ENCODE measurements at places on chromosomes 4 and X. TPM values are rescaled to one million over a fixed set of nuclear protein-coding genes. Genes with fewer than 3 reads are reported as not detected.

TCEAL6 gene
- 36.8 TPM for total RNA-seq

- no peak for DNase-seq
Measured at GRCh38 chr4:4990857-4991540, 28.3 kb downstream of the CYTL1 start.

PLCXD1 gene
- 20.8 TPM for total RNA-seq

GRCh38 chrX:20857746-20858145, 516.5 kb upstream of the CNKSR2 start:
- no peak for DNase-seq

DNA sequence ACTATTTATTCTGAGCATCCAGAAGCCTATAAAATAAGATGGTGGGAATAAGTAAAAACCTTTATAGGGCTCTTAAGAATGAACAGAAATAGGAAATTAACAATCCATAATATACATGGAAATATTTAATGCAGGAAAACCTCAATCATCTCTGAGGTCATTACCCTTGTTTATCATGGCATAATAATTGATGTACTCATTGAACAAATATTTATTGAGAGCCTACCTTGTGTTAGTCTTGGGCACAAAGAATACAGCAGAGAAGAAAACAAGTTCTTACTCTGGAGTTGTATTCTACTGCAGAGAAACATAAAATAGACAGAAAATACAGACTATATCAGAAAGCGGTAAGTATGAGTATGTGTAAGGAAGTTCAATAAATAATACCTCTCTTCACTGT, 167.2 kb downstream of the COX18 start:
- no peak for DNase-seq

DNA sequence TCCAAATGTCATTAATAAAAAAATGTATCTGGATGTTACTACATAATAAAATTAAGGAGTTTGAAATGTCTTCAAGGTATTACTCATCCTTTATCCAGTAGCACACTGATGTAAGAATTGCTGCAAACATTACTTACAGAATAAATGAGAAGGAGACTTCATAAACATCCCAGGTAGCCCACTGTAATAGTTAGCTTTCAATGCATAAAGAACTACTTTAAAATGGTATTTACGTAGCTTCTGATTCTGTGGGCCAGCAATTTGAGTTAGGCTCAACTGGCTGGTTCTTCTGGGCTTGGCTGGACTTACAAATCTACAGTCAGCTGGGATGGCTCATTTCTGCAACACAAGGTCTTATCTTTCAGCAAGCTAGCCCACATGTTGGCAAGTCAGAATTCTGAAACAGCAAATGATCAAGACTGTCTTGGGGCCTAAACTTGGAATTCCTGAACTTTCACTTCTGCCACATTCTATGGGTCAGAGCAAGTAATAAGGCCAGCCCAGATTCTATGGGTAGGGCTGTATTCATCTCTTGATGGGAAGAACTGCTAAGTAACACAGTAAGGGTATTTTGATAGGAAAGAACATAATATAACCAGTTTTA, 522.5 kb downstream of the IQCM start:
- no peak for DNase-seq

DNA sequence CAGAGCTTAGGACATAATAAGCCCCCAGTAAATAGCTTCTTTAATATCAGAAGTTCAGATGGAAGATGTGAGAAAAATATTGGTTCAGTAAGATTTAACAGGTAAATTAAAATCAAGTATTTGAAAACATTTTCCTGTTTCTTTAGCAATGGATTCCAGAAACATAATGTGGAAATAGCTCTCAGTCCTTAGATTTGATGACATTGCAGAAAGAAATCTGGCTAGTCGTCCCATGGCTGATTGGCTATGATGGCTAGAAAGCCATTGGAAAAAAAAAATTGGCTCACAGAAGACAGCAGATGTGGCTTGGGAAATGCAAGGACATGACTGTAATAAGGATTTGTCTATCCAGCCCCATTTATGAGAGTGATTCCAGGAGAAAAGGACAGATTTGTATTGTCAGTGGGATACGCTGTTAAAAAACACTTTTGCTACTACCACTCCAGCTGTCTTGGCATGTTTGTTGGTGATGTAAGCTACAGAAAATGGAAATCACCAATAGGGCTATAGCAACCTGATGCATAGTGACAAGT, 78.3 kb downstream of the AR start:
- DNase-seq, result no peak

MSANTD1 gene
- 4.4 TPM for total RNA-seq

DNA sequence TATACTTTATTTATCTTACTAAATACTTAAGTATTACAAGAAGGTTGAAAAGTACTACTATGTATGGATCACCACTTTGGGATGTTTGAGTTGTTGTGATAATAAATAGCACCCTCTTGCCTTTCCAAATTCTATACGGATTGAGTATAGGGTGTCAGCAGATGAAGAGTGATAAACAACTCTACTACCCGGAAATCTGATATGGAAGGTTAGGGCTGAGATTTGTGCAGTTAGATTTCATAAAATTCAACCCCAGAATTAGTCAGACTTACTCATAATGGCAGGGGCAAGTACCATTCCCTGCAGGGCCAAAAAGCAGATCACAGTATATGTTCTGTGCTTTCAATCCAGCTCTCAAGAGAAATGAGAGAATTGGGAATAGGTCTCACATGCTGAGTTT, 1008.9 kb upstream of the PCDH7 start:
- no peak for DNase-seq

GRCh38 chr4:107863850-107864371, 39.2 kb downstream of the SGMS2 start:
- DNase-seq, result peak; percentile 32

DNA sequence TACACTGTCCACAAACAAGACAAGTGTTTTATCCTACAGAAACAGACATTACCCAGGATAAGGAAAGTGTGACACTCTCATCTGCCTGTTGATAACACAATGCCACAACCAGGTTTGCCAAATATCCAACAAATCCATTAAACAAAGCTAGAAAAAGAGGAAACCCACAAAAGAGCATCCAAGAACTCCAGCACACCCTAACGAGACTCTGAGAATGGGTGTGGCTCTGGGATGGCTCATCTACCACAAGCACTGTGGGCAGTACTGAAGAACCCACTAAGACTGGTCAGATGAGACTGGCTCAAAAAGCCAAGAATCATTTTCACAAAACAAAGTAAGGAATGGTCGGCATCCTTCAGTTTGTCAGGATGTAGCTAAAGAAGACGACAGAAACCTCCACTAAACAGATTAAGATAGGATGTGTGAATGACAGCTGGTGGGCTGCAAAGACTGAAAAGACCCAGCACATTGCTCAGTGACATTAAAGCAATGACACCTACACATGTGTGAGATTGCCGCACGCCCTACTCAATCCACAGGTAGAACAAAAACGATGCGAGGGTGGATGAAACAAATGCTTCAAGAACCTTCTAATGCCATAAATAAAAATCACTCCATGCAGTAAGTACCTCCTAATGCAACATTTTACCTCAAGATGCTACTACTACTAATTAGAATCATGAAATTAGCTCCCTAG, 14.7 kb downstream of the ATP8A1 start:
- DNase-seq, result no peak

- DNase-seq, result no peak
Measured at GRCh38 chr4:8081621-8082516, 76.7 kb downstream of the ABLIM2 start.

GRCh38 chr4:153782581-153782980, 6.3 kb downstream of the SFRP2 start:
- DNase-seq, result no peak

DNA sequence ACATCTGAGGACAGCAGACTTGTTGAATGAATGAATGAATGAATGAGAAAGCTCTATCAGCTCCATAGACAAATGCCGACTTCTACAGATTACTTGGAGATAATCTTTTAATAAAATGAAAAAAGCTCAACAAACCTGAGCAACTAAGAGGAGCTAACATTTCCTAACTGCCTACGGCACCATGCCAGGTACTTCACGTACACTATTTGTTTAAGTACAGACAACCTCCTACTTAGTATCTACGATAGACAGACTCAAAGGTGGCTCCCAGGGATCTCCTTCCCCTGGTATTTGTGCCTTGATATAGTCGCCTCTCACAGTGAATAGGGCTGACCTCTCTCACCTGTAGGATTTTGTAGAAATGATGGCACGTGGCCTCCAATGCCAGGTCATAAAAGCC, 412.2 kb upstream of the FAT1 start:
- DNase-seq, result peak; percentile 55

GRCh38 chr4:70544279-70544868, 26.0 kb downstream of the AMTN start:
- no peak for DNase-seq

- no peak for DNase-seq
Measured at GRCh38 chrX:134948333-134949241, 42.2 kb upstream of the SMIM10 start.

- DNase-seq, result peak; percentile 7
Measured at GRCh38 chrX:40104985-40105834, 7.5 kb upstream of the BCOR start.

KIF4A gene
- total RNA-seq, result 1.3 TPM

RBMXL3 gene
- total RNA-seq, result not detected

- DNase-seq, result no peak
Measured at GRCh38 chr4:68021185-68021584, 57.9 kb upstream of the TMPRSS11A start.

HS6ST2 gene
- 1.1 TPM for total RNA-seq

DNA sequence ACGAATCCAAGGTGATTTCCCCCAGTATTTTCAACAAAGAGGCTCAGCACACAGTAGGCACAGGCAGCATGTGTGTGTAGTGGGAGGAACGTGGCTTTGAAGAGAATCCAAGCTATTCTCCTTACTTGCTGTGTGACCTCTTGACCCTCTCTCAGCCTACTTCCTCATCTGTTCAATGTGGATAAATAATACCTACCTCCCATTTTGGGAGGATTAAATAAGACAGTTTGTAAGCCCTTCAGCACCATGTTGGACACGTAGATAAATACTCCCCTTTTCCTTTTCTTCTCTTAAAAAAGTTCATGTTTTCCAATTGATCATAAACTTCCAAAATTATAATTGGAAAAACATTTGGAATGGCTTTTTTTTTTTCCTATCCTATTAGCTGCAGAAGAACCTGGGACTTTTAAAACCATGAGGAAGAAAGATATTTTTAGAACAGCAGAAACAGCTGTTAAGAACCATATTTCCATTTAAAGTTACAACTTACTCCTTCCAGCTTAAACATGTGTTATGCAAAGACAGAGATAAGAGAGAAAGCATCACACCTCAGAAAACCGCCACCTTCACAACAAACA, 56.1 kb upstream of the TMEM131L start:
- DNase-seq, result no peak

DNA sequence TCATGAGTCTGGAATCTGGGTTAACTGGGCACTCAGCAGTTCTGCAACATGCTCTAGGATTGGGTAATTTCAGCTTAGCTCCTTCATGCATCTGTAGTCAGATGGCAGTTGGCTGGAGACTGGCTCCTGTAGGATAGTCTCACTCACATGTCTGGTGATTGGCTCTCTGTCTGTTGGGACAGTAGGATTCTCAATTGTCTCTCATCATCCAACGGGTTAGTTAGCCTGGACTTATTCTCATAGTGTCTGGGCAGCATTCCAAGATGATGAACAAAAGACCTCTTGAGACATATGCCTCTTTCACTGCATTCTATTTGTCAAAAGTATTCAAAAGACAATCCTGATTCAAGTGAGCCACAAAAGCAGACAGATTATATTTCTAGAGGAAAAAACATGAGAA, 795.6 kb upstream of the GALNTL6 start:
- no peak for DNase-seq

DNA sequence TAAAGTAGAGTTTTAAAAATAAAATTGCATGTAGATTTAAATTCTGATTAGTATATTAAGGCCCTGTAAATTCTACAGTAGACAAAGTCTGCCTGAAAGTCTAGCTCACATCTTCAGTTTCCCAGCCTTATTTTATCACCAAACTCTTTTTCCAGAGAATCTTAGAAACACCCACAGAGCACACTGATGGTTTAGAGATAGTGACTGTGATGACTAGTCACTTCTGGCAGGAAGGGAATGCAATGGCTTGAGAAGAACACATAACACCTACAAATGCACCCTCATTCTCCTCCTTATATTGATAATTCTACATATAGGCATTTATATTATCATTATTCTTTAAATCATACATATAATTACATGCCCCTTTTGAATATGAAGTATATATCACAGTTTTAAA, 232.9 kb downstream of the ARAP2 start:
- DNase-seq, result no peak

GRCh38 chr4:13920901-13921300, 293.4 kb upstream of the BOD1L1 start:
- DNase-seq, result no peak

DNA sequence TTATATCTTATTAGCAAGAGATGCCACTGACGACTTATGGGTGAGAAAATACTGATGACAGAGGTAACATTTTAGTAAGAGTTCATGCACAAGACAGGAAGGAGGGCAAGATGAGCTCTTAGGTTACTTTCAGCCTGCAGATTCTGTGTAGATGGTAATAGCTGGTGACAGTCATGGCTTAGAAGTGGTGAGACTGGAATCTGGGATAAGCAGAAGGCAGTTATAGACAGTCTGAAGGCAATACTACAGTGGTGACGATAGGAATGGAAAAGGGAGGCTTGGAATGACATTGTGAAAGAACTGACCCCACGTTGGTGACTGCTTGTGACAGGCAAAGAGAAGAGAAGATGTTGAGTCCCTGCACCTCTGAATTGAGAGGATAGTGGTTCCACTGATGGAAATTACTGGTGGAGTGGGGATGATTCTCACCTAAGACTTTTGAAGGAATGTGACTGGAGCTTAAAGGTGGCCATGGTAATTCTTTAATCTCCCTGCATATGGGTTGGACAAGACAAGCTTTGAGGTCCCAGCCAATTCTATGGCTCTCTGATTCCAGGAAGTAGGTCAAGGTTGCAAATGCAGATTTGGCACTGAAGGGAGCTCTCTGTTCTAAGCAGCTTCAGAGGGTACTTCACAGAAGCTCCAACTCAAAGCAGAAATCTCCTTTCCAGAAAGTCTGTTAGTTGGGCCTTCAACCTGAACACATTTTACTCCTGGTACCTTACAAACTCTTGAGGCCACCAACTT, 99.7 kb downstream of the RASL11B start:
- no peak for DNase-seq

DNA sequence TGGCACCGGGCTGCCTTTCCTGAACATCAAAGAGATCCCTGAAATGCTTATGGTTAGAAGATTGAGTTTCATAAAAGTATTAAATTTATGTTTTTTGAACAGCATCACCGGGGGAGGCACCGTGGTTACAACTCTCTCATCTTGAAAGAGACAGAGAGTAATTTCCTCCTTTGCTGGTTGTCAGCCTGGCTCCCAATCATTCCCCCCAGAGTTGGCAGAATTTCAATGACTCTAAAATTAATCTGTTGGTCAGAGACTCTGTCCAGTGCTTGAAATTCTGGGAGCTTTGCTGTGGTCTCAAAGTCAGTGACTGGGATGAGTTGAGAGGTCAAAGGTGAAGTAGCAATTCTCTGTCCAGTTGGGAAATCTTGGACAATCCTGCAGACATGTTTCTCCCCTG, 135.9 kb downstream of the RAB28 start:
- no peak for DNase-seq

DNA sequence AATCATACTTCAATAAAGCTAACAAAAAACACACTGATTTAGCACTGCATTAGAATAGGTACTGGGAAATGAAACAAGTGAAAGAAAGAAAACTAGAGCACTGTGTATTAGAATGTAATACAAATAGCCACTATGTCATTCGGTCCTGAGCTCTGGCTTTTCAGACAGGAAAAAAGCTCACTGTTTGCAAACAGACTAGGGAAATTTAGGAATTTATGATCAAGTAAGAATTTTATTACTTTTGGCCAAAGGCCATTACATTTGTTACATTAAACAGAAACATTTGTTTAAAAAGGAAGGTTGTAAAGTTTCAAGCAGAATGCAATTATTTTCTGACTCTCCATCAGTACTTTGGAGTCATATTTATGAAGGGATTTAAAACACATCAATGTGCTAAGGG, 68.7 kb downstream of the KLHL8 start:
- no peak for DNase-seq

All from prostate gland (tissue), 2 donors.